Pulmonary artery endothelial cell (primary cell): ENCODE measurements at places on chromosomes 4 and X.
A peak's percentile ranks its signal among the peaks of the same experiment; 100 is the strongest.

DNA sequence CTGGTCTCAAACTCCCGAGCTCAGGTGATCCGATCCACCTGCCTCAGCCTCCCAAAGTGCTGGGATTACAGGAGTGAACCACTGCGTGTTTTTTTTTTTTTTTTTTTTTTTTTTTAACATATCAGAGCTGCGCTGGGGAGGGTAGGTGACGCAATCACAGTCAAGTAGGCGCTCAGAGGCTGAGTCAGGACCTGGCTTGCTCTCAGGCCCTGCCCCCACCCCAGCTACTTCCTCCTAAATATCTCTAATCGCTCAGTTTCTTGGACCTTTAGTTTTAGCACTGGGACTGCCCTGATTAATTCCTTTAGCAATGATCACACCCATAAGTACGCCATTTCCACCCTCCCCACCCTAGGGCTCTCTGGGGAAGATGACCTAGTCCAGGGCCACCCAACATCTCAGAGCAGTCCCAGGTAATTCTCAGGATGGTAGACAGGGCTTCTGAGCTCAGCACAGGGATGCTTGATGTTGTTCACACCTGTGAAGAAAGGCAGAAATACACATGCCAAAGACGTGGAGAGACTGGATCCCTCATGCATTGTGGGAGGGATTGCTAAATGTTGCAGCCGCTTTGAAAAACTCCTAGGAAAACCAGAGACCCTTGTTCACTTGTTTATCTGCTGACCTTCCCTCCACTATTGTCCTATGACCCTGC, 50.2 kb downstream of the DDX3X start:
- DNase-seq, result peak; percentile 10

GRCh38 chr4:124304941-124305340, 407.6 kb downstream of the ANKRD50 start:
- DNase-seq, result no peak

DNA sequence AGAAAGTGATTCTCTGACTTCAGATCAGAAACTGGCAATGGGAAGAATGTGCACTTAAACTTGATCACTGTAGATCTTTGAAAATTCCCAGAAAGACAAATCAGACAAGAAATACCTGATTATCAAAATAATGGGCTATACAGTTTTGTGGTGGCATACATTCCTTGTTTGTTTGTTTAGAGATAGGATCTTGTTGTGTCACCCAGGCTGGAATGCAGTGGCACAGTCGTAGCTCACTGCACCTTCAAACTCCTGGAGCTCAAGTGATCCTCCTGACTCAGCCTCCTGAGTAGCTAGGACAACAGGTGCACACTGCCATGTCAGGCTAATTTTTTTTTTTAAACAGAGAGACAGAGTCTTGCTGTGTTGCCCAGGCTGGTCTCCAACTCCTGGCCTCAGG, 81.0 kb upstream of the SPRY1 start:
- DNase-seq, result no peak

DNA sequence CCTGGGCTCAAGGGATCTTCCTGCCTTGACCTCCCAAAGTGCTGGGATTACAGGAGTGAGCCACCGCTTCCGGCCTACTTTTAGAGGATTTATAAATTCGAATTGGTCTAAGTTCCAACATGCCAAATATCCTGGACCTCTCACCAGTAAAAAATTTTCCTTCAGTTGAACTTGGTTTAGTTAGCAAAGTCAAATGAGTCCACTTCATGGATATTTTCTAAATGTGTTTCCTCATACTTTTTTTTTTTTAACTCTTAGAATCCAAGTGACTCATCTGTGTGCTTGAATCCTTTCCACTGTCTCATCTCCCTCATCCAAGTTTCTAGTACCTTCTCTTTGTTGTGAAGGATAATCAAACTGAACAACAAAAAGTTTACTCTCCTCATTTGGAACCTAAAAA, 49.7 kb downstream of the RBM47 start:
- DNase-seq, result no peak

- DNase-seq, result no peak
Observed at GRCh38 chr4:145083891-145084605, 13.9 kb downstream of the ANAPC10 start.
